ENCODE measurements at places on chromosomes 11 and 22.

GRCh38 chr22:36369922-36370791 lies 17.6 kb downstream of the MYH9 start:
- no peak for DNase-seq

DNA sequence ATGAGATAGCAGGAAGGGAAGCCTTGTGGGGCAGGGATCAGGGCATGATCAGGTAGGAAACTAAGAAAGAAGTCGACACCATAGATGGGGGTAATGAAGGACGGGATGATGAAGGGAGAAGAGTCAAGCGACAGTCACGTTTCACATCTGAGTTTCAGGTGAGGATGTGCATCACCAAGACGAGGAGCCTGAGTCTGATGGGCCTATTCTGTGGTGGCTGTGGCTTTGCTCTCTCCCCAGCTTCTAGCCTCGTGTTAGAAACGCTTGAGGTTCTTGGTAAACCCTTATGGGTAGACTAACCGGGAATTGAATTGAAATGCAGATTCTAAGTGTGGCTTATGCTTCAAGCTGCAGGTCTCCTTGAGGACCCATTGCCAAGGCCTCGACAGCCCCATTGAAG lies 45.6 kb upstream of the LMO1 start:
- DNase-seq: no peak

DNA sequence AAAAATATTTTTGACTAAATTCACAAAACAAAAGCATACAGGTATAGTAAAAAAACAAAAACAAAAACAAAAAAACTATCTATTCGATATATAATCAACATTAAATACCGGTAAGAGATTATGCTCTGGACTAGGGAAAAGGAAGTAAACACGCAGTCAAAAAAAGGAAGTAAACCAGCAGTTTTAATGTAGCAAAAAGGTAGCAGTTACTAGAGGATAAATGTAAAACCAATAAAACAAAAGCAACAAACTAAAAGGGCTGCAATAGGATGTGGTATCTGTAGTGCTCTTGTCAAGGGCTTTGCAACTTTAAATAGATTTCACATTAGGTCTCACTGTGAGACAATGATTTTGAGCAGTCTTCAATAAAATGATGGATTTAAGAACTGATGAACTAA lies 2.4 kb downstream of the TRIM22 start:
- no peak for DNase-seq

- DNase-seq: no peak
Measured at GRCh38 chr11:19713196-19714021, 772 bp downstream of the NAV2 start.

DNA sequence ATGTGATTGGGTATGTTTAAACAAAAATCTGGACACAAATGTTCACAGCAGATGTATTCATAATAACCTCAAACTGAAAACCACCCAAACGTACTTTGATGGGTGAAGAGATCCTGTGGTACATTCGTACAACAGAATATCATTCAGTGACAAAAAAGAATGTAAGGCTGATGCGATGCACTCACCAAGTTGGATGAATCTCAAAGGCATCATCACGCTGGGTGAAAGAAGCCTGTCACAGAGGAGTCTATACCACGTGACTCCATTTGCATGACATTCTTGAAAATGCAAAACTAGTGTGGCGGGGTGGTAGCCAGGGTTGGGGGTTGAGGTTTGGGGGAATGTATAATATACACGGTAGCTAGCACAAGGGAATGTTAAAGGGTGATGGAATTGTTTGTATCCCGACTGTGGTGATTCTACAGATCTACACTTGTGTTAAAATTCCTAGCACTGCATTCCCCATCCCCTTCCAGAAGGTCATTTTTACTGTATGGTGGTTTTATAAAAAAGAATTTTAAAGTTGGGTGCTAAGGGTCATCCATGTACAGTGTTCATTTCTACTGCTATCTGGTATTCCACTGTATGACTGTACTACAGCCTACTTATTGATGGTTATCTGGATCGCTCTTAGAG lies 35.0 kb upstream of the SLC25A1 start:
- no peak for DNase-seq

- DNase-seq: peak; percentile 32
Measured at GRCh38 chr22:33271390-33272161, 213.4 kb upstream of the SYN3 start.

DNA sequence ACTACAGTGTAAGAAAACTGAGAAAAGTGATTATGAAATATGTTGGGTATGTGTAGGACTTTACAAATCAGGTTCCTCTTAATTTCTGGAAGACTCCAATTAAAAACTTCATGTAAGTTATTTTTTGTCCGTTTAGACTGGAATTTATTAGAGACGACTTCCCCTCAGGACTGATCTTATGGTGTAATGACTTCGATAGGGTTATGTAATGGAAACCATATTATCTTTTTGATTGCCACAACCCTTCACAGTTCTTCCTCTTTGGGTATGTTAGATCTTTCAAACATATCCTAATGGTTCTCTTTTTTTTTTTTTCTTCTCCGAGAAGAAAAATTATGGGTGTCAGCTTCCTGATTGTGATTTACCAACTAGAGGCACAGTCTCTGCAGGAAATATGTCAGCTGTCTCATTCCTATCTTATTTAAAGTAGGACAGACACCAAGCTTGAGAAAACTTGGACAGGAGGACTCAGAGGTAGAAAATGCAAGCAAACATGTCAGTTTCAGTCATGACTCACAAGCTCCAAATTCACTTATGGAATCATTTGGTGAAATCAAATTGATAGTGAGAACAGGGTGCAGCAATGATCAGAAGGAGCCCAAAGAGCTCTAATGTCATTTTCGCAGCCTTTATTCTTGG lies 11.1 kb upstream of the LDLRAD3 start:
- DNase-seq: no peak

GRCh38 chr11:35927104-35927503 lies 16.8 kb upstream of the LDLRAD3 start:
- DNase-seq: no peak

- peak; percentile 43 for DNase-seq
Measured at GRCh38 chr11:47724041-47724729, 9.0 kb upstream of the AGBL2 start.

DNA sequence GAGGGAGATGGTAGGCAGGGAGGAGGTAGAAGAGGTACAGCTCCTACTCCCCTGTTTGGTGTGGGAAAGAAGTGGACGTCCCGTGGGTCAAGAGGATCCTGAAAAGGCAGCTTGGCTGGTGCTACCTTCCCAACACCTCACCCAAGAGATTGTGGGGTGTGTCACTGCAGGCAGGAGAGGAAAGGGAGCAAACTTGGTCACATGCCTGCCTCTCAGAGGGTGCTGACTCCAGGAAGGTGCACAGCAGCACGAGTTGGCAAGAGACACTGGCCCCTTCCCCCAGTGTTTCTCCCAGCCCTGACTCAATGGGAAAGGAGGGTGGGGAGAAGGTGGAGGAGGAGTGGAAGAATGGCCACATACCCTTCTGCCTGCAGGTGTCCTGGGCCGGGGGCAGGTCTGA lies 99.6 kb downstream of the CSNK2A3 start:
- no peak for DNase-seq

DNA sequence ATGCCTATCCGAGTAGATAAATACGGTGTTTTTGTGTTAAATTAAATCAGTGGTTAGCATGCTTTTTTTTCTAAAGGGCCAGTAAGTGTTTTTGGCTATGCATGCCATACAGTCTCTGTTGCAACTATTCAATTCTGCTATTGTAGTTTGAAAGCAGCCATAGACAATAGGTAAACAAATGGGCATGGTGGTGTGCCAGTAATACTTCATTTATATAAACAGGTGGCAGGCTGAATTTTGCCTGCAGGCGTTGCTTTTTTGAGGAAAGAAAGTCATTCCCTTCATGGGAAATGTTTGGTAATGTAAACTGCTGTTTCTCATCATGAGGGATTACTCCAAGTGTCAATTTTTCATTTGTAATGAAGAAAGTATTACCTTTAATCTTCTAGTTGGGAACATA lies 106.5 kb downstream of the TMEM135 start:
- DNase-seq: no peak

- DNase-seq: no peak
Measured at GRCh38 chr11:9633679-9634078, 30.2 kb upstream of the SWAP70 start.

GRCh38 chr11:67635231-67635521 lies 4.4 kb downstream of the TBX10 start:
- no peak for DNase-seq

- no peak for DNase-seq
Measured at GRCh38 chr22:45878051-45878781, 98.7 kb downstream of the WNT7B start.

GRCh38 chr11:117837791-117838190 lies 13.2 kb upstream of the FXYD2 start:
- DNase-seq: no peak

GRCh38 chr22:43587574-43587973 lies 175.8 kb downstream of the MPPED1 start:
- DNase-seq: peak; percentile 13

GRCh38 chr11:61531044-61531443 lies 22.5 kb downstream of the LRRC10B start:
- no peak for DNase-seq

DNA sequence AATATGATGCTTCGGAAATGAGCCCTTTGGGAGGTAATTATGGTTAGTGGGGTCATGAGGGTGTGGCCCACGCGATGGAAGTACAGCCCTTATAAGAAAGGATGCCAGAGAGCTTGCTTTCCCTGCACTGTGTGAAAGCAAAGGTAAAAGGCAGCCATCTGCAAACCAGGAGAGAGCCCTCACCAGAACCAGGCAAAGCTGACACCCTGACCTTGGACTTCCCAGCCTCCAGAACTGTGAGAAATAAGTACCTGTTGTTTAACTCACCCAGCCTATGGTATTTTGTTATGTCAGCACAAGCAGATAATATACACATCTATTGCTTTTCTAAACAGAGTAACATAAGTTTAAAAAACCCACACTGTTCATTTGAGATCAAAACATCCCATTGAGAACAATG lies 50.7 kb downstream of the SYN3 start:
- DNase-seq: no peak

- DNase-seq: no peak
Measured at GRCh38 chr11:78432058-78432515, 14.5 kb upstream of the GAB2 start.

GRCh38 chr11:21174781-21175180 lies 505.4 kb downstream of the NELL1 start:
- DNase-seq: no peak

DNA sequence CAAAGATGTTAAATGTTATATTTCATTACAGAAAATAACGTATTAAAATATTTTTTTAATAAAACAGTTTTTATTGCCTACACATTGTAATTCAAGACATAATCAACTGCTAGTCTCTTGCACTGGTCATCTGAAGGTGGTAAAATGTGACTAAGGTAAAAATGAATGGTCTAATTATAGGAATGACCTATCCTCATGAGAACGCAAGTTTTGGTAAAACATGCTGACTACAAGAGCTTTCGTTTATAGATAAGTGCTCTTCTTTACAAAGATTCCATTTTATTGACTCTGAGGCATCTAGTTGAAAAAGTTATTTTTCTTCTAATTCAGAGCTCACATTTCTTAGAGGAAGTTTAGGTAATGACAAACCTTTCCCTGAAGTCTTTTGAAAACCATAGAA lies 27.3 kb downstream of the LUZP2 start:
- no peak for DNase-seq

Measured in astrocyte (in vitro differentiated cells and primary cell).